ENCODE measurements at places on chromosomes 5 and 9.
A peak's percentile ranks its signal among the peaks of the same experiment; 100 is the strongest.

DNA sequence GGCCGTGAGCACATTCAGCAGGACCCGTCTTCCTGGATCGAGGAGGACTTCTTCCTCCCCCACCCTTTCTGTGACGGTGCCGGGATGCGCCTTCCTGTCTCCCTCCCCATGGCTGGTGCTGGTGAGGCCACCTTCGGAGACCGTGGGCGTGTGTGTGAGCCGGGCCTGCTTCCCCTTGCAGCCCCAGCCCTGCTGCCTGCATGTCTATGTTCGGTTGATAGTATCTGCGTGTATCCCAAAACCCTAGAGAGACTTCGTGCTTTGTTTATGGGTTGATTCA is 12.8 kb downstream of the CEP72 start:
- DNase-seq = no peak

- no peak for DNase-seq
Measured at GRCh38 chr9:23638837-23639426, 187.1 kb downstream of the ELAVL2 start.

DNA sequence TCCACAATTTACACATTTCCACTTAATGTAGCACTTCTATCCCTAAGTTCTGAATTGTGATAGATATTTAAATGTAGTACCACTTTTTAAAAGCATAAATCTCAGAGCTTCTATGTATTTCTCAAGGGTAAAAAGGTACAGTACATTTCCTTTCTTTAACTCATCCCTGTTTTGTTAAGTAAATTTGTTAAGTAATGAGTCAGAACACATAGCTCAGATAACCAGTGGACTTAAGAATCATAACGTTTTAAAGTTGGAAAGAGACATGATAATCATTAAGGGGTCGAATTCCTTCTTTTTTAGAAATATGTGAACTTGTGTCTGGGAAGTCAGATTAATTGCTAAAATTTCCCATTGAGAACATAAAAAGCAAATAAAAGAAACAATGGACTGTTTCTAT is 810.2 kb upstream of the NUDT12 start:
- no peak for DNase-seq

DNA sequence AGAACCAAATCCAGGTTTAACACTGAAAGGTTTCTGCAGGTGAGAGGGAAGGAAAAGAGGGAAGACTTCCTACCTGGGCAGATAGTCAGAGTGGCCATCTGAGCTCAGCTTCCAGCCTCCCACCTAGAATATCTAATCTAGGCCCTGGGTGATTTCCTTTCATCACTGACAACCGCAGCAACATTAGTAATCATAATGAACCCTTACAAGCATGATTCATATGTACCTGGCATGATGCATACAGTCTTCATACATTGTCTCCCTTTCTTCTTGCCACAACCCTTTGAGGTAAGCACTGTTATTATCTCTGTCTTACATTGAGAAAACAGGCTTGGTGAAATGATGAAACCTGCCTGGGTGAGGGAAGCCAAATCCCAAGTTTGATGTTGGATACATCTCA is 13.5 kb downstream of the AFAP1L1 start:
- DNase-seq = no peak

- DNase-seq = no peak
Measured at GRCh38 chr5:136811551-136811950, 446.2 kb upstream of the TRPC7 start.

- no peak for DNase-seq
Measured at GRCh38 chr5:44565902-44566301, 176.7 kb upstream of the FGF10 start.

DNA sequence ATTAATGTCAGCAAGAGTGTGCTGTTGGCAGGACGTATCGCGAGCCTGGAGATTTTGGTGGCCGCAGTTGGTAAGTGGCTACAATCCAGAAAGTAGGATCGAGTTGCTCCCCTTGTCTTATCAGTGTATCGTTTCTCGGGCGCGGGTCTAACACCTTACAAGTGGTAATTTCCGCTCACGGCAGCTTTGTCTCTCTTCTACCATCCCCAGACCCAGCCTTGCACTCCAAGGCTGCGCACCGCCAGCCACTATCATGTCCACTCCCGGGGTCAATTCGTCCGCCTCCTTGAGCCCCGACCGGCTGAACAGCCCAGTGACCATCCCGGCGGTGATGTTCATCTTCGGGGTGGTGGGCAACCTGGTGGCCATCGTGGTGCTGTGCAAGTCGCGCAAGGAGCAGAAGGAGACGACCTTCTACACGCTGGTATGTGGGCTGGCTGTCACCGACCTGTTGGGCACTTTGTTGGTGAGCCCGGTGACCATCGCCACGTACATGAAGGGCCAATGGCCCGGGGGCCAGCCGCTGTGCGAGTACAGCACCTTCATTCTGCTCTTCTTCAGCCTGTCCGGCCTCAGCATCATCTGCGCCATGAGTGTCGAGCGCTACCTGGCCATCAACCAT is 1.1 kb downstream of the PTGER4 start:
- DNase-seq = peak; percentile 42

GRCh38 chr9:135550344-135550918 is 4.5 kb downstream of the OBP2A start:
- DNase-seq = no peak

GRCh38 chr9:79446523-79447307 is 125.0 kb upstream of the TLE4 start:
- no peak for DNase-seq

GRCh38 chr5:95810305-95811125 is 12.0 kb downstream of the GLRX start:
- DNase-seq = no peak

DNA sequence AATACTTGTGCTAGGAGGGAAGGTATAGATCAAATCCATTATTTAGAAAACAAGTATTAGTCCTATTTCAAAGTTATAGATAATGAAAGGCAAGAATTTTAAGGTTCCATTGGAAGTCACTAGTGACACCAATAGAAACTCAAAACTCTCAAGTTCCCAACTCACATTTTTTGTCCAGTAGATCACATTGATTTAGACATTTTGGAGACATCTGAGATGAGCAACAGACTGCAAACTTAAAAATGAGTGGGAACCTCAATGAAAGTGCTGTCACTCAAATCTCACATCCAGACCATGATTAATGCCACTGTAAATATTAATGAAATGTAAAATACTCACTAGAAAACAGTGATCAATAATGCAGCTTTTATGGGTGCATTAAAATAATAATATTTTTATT is 405.0 kb downstream of the ENC1 start:
- no peak for DNase-seq

GRCh38 chr9:92332577-92333281 is 7.0 kb downstream of the CENPP start:
- no peak for DNase-seq

- no peak for DNase-seq
Measured at GRCh38 chr5:111855356-111855755, 98.4 kb upstream of the NREP start.

DNA sequence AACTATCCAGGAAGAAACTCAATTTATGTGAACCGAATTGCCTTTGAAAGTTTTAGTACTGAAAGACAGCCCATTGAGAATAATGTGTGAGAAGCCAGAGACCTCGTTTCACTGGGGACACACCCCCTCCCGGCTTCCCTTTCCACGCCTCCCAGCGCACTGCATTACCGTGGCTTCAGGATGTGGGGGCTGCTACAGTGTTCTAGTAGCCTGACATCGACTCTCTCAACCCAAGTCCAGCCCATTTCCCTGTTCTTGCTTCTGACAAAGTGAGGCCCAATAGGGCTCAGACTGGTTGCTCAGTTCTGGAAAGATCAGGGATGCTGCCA is 3.5 kb downstream of the PAX5 start:
- no peak for DNase-seq

DNA sequence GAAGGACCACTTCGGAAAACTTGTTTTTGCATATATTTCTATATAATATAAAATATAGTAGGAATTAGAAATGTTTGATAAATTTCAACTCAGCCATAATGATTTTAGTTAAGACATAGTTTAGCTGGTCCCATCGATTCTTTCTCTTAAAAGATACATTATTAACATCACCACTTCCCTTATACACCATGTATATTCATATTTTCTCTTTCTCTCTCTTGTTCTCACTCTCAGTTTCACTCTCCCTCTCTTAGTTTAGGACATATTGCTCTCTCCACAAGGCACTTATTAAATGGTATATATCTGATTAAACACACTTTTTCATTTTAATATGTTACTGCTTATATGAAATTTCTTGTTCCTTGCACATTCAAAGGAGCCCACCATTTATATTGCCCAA is 90.1 kb upstream of the RASEF start:
- DNase-seq = no peak

- DNase-seq = no peak
Measured at GRCh38 chr9:19231126-19231903, 822 bp downstream of the DENND4C start.

Data from effector memory CD4-positive, alpha-beta T cell (primary cell).